ENCODE measurements at places on chromosomes 7 and 10.

GRCh38 chr7:1457949-1458682 is 1.2 kb downstream of the MICALL2 start:
- no peak for DNase-seq

DNA sequence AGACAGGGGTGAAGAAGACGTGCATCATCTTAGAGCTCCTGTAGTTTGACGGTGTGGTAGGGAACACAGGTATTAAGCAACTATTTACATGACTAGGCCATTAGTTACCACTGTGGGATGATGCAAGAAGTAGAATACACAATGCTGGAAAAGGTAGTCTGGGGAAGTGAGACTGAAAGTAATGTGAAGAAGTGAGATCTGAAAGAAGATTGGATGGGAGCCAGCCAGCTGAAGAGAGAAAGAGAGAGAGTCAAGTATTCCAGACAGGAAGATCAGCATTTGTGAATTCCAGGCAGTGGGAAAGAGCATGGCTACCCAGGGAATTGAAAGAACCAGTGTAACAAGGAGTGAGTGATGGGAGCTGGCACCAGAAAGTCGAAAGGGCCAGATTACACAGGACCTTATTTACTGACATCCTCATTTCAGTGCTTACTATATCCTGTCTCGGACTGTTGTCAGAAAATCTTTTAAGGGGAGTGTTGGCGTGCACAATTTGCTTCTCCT is 4.0 kb upstream of the CFAP58 start:
- DNase-seq = peak; percentile 76

GRCh38 chr10:118977835-118978234 is 51.7 kb upstream of the NANOS1 start:
- DNase-seq = no peak

- DNase-seq = no peak
These were observed 78.0 kb downstream of the PRKAG2 start for GRCh38 chr7:151798851-151799448.

DNA sequence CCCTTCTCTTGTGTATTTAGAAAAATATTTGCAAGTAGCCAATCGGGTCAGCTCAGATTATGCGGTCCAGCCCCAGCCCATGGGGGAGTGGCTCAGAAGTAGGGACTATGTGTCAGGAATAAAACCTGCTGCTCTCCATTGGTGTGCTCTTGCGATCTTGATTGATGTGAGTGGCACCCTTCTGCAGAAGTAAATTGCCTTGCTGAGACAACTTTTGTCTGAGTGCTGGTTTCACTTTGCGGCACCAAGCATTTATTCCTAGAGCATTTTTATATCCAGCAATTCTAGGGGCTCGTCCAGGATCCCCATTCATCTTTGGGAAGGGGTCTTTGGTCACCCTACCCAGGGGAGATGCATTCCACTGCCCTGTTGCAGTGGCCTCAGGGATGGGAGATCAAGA is 26.1 kb upstream of the FAM221A start:
- no peak for DNase-seq
